Effector CD8-positive, alpha-beta T cell (primary cell): ENCODE measurements at places on chromosomes 16 and 17.

GRCh38 chr16:83954577-83955016 lies 1.6 kb downstream of the OSGIN1 start:
- no peak for DNase-seq

DNA sequence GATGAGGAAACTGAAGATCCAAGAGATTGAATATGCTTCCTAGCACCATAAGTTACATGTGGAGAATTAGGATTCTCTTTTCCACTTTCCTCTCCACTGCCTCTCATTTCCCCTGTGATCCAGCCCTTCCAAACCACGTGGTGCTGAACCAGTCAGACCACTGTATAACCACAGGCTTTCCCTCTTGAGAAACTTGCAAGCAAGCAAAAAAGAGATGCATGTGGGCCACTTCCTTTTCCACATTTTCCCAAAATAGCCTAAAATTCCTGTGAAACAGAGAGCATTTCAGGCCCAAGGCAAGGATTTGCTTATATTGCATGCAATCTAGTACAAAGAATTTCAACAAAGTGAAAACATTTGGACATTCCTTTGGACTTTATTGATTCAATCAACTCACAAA lies 59.3 kb upstream of the KSR1 start:
- DNase-seq: no peak

DNA sequence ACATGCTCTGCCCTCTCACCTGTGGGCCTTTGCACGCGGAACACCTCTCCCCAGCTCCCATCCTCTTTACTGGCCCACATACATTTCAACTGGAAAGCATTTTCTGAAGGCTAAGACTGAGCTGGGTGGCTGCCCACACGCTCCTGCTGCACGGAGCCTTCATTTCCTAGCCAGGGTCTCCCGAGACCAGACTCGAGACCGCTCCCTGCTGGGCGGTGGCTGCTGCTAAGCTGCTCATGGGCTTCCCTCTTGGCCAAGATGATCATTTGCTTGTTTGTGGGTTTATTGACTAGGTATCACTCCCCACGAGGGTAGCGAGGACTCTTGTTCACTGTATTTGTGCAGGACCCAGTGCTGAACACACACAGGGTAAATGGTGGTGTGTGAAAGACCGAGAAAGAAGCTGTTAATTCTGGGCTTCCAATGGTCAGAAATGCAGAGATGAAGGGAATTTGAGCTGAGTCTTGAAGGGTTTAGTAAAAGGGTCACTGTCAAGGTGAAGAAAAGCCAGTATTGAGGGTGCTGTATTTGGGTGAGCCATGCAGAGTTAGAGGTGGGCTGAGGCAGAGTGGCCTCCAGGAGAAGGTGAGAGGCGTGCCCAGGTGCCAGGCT lies 907 bp downstream of the TRAPPC2L start:
- peak; percentile 45 for DNase-seq

DNA sequence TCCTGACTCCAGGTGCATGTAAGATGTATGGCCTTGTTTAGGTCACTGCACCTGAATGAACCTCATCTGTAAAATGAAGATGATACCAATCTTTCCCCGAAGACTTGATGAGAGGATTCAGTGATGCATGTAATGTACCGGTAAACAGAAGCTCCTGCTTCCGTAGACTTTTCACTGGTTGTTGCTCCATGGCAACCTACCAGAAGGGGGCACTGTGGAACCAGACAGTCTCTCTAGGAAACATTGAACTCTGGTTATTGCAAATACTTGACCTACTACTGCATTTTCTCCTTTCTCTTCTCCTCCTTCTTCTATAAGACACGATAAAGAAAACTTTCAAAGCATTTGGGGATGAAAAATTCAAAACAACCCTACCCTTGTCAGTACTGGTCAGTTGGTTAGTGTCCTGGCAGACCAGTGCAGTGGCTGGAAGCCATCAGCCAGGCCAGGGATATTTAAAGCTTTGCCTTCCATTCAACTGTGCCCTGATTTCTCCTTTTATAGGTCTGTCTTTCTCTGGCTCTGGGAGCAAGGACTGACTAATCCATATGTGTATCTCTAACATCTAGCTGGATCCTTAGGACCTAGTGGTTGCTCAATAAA lies 667.4 kb upstream of the SALL1 start:
- DNase-seq: no peak

DNA sequence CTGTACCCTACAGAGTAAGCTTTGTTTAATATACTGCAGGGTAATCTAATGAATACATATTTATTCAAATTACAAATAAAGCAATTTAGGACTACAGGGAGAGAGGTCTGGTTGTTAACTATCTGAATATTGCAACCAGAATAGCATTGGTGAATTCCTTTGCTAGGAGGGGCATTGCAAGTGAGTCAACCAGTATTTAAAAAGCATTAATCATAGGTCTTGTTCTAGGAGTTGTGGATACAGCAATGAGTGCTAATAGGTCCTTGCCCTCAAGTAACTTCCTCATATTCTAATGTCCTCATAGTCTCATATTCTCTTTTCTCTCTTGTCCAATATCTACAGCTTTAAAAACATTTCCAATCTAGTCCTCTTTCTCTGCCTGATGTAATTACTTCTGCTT lies 531.4 kb downstream of the CDH11 start:
- no peak for DNase-seq

DNA sequence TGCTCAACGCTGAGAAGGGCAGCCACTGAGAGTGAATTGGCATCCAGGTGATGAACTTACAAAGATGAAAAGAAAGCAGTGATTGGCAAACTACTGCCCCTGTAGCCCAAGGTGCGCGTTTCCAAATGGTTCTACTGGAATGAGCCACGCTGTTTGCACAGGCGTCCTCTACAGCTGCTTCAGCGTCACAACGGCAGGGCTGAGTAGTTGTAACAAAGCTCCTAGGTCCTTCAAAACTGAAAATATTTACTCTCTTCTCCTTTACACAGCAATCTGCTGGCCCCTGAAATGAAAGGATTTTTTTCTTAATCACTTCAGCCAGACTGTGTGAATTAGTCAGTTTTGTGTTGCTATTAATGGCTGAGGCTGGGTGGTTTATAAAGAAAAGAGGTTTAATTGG lies 107.2 kb upstream of the FOXF1 start:
- DNase-seq: no peak

GRCh38 chr16:4382795-4383357 lies 11.2 kb downstream of the VASN start:
- no peak for DNase-seq

DNA sequence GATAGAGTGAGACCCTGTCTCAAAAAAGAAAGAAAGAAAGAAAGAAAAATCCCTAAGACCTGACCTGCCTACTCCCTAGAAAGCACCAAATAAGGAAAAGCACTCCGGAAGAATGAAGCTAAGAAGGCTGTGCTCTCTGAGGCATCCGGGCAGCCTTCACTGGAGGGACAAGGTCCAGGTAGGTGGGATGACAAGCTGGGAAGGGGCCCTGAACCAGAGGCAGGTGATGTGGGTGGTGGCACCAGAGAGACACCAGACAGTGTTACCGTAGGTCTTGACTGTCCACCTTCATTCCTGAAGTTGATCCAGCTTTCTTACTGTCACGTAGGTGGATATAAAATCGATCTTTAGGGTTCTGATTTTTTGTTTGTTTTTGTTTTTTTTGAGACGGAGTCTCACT lies 26.3 kb downstream of the SMTNL2 start:
- DNase-seq: no peak

DNA sequence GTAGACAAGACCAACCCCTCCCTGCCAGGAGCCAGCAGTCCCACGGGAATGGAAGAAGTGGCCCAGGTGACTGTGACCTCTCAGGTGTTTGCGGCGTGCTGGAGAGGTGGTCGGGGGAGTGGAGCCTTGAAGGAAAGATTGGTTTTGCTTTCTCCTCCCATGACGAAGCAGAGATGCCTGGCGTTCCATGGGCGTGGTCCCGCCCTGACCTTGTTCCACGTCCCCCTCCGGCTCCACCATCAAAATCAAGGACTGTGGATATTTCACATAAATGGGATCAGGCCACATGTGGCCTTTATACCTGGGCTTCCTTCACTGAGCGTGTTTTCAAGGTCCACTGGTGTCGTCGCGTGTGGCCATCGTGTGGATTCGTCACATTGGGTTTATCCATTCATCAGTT lies 270.6 kb upstream of the TNRC6C start:
- DNase-seq: no peak

DNA sequence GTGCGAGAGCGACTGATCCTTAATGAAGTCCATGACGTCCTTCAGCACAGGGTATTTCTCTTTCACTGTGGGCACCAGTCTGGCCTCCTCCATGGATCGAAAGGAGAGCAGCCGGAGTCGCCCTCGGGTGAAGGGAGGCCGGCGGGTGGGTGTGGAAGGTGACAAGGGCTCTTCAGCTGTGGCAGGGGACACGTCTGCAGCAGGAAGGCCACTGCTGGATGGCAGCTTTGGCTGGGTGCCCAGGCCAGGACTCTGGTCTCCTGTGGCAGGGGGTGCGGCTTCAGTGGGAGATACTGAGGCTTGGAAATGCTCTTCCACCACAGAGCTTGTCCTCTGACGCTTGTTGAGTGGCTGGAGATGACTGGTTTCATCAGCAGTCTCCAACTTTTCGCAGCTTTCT lies 78.5 kb downstream of the ZZEF1 start:
- no peak for DNase-seq

DNA sequence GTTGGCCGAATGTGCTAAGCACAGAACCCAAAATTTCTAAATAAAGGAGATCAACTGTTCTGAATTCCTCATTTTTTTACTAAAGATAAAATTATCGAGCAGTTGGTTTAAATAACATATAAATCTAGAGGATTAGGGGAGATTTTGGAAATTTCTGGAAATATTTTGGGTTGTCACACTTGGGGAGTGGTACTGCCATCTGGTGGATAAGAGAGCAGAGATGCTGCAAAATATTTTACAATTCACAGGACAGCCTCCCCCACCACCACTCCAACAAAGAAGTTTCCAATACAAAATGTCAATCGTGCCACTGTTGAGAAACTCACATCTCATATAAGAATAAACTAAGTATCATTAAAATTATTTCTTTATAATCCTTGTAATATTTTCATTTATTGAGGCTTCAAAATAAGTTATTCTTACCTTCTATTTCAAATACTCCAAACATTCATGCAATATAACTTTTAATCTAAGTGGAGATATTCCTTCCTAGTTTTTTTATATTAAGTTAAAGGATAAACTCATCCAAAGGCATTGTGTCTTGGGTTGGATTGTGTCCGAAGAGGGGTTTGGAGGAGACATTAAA lies 17.0 kb upstream of the ABCA8 start:
- DNase-seq: no peak

- peak; percentile 60 for DNase-seq
Observed at GRCh38 chr17:2266045-2266864, 37.3 kb downstream of the SMG6 start.

GRCh38 chr17:45951941-45952340 lies 47.1 kb upstream of the STH start:
- no peak for DNase-seq

DNA sequence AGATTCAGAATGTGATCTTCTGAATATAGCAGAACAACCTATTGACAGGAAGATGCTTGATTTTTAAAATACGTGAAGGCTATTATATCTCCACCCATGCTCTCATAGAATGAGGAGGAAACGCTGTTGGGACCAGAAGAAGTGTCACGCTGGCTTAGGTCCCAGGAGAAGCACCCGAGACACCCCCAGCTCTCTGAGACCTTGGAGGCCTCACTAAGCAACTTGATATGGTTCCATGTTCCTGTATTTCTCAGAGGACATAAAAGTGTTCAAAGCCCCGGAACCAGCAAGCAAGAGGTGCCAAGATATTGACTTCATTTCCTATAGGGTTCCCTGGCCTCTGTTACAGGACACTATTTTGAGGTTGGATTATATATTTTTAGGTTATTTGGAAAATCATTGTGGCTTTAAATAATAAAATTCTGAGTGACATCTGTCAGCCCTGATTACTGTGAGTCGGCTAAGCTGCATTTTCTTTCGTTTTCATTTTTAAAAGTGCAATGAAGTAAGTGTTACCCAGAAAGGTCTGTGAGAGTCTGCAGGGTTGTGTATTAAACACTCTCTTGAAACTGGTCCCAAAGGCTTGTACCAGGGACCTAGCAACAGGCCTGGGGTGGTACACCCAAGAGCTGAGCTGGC lies 400.0 kb downstream of the SOX9 start:
- no peak for DNase-seq

DNA sequence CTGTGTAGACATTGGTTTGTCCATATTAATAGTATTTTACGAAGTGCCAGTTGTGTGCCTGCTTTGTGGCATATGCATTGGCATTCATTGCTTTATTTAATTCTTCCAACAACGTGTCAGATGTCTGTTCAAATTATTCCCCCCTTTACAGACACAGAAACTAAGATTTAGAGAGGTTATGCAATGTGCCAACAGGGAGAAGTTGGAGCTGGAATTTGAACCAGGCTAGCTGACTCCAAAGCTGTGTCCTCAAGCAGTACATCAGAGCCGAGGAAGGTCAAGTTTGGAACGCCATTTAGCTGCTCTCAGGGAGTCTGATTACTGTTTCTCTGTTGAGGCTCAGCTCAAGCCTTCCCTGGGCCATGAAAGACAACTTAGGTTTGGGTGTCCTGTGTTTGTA lies 232.3 kb downstream of the WWOX start:
- no peak for DNase-seq

DNA sequence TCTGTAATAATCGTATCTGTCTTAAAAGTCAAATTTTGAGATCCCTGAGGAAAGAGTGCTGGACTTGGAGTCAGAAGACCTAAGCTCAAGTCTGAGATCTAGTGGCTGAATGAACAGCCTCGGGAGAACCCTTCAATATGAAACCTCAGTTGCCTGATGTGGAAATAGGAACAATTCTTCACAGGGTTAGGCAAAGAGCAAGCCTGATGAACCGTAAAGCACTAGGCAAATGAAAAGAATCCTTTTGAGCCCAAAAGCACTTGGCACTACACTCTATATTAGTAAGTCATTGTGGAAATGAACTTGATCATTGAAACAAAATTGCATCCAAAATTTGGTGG lies 20.2 kb downstream of the TXNDC11 start:
- DNase-seq: no peak

DNA sequence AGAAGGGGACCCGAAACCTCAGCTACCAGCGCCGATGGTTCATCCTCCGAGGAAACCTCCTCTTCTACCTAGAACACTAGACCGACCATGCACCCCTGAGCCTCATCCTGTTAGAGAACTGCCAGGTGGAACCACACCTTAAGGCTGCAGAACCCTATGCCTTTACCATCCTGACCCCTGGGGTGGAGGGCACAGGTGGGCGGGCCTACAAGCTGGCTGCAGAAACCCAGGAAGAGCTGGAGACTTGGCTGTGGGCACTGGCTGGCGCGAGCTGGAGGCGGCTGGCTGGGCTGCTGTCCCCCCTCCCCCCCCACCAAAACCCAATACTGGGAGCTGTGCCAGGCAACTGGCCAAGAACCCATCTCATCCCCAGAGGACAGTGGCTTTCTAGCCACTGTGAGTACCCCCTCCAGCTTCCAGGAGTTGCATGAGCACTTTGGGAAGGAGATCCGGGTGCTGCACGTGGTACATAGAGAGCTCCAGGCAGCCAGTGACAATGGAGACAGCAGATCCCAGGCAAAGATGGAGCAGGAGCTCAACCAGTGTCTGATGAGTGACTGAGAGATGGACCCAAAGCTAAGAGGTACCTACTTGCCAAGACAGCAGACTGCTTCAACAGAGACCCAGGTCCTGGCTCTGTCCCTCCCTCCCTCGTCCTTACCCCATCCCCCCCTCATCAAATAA lies 1.4 kb upstream of the CD2BP2 start:
- no peak for DNase-seq
